ENCODE measurements at places on chromosomes 2 and 18.

DNA sequence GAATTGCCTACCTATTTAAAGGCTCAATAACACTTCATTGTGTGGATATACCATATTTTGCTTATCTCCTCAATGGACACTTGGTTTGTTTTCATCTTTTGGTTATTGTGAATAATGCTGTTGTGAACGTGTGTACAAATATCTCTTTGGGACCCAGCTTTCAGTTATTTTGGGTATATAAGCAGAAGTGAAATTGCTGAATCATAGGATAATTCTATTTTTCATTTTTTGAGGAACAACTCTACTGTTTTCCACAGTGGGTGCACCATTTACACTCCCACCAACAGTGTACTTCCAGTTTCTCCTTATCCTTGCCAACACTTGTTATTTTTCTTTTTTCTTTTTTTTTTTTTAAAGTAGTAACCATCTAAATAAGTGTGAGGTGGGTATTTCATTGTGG lies 29.0 kb downstream of the PTPN4 start:
- no peak for DNase-seq

GRCh38 chr2:183186296-183186695 lies 62.1 kb downstream of the NUP35 start:
- no peak for DNase-seq

GRCh38 chr2:18792226-18792629 lies 202.9 kb upstream of the NT5C1B start:
- no peak for DNase-seq

- DNase-seq: no peak
Observed at GRCh38 chr18:80012714-80013113, 21.5 kb upstream of the RBFA start.

- no peak for DNase-seq
Observed at GRCh38 chr2:114006460-114006859, 116.6 kb downstream of the ACTR3 start.

GRCh38 chr2:119481501-119482455 lies 42.5 kb downstream of the SCTR start:
- no peak for DNase-seq

- no peak for DNase-seq
Observed at GRCh38 chr2:160891353-160891740, 268.9 kb upstream of the TANK start.

GRCh38 chr18:36099311-36099710 lies 29.8 kb downstream of the SLC39A6 start:
- DNase-seq: no peak

GRCh38 chr2:43104106-43104505 lies 122.3 kb downstream of the ZFP36L2 start:
- no peak for DNase-seq

DNA sequence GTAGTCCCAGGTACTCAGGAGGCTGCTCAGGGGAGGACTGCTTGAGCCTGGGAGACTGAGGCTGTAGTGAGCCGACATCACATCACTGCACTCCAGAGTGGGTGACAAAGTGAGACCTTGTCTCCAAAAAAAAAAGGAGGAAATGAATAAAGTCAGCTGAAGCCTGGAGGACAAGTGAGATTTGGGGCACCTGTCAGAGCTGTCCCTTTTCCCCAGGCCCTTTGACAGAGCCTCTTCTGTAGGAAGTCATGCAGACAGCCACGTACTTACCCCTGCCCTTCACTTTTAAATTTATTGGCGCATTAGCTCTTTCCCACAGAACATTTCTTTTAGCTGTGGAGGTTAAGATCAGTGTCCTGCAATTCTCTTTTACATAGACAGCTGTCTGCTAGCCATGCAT lies 151.0 kb upstream of the DNMT3A start:
- no peak for DNase-seq

DNA sequence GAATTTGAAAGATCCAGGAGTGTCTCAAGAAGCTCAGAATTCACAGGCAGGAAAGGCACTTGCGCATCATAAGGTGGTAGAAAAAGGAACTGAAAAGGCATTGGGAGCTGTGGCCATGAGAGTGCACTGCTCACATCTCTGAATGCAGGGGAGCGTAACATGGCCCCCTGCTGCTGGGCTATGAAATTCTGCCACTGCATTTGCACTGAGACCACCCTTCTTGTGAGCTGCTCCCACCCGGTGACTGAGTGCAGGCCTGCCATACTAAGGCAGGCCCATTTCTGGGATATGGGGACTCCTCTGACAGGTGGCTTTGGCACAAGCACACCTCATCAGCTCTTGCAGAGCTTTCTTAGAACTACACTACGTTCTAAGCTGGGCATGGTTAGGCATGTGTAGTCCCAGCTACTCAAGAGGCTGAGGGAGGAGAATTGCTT lies 25.3 kb upstream of the STARD7 start:
- DNase-seq: no peak

GRCh38 chr2:74439803-74440377 lies 1.8 kb downstream of the RTKN start:
- DNase-seq: no peak

GRCh38 chr2:209685963-209686362 lies 85.7 kb upstream of the UNC80 start:
- no peak for DNase-seq

DNA sequence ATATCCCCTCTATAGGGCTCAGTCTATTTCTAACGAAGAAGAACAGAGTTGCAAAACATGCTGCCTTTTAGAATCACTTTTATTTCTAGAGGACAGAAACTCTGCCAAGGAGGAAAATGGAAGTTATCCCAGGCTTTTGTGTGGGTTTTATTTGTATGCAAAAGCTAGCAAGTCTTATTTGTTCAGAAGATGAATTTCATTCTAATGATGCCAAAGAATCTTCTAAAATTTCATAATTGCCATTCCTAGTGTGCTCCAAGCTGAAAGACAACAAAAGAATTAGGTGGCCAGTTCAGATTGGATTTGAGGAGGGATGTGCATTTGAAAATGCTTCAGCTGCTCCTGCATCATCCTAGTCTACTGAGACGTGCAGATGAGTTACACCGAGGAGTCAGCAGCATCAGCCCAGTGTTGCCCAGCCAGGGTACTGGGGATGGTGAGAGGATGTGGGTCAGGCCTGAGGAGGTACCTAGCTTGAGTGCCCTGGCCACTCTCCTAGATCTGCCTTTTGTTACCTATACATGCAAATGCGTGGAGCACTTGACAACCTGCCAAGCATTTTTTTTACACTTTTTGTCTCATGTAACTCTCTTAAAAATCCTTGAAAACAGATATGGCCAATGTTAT lies 80.1 kb downstream of the KCNS3 start:
- DNase-seq: no peak

GRCh38 chr2:119431976-119432850 lies 559 bp downstream of the TMEM37 start:
- DNase-seq: no peak

DNA sequence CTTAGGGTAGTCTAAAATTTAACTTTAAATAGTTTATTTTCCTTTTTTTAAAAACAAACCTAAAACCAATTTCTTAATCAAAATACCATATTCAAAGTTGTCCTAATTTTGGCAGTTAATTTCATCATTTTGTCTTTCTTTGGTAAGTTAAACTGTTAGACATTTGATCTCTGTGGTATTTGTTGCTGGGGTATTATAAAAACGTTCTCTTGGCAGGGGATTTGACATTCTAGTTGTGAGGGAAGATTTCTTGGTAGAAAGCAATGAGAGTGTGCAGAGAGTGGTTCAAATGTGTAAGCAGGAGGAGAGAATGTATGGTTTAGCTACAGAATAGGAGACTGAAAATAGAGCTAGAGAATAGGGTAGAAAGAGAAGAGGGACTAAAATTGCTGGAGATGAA lies 14.6 kb downstream of the GULP1 start:
- no peak for DNase-seq

- no peak for DNase-seq
Observed at GRCh38 chr18:51137026-51137729, 60.3 kb downstream of the MEX3C start.

DNA sequence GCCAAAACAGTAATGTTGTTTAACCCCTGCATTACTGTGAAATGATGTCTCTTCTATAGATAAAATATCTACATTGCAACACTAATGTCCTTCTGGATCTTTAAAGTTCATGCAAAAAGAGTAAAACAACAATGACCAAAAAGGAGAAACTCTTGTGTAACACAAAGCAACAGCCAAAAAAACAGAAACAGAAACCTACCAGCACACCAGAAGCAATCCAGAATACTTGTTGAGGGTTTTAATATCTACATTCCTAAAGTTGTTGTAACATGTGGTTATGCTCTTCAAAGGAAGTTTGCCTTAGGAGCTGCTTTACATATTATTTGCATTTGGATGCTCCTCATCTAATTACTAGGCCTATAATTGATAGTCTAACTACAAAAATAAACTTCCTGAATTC lies 157.2 kb downstream of the BABAM2 start:
- no peak for DNase-seq

GRCh38 chr18:67813380-67814028 lies 297.0 kb upstream of the DSEL start:
- DNase-seq: no peak

DNA sequence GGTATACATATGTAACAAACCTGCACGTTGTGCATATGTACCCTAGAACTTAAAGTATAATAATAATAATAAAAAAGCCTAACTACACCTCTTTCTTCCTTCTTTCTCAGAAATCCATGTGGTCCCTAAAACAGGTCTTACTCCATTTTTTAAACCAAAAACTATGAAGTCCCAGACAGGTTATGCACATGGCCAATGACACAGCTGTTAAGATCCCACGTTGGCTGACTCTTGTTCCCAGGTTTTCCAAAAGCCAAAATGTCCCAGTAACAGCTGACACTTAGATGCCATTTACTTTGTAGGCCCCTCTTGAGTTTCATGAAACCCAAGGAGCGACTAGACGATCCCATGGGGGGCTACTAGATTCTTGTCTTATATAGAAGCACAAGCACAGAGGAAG lies 97.0 kb downstream of the KCNF1 start:
- DNase-seq: no peak

DNA sequence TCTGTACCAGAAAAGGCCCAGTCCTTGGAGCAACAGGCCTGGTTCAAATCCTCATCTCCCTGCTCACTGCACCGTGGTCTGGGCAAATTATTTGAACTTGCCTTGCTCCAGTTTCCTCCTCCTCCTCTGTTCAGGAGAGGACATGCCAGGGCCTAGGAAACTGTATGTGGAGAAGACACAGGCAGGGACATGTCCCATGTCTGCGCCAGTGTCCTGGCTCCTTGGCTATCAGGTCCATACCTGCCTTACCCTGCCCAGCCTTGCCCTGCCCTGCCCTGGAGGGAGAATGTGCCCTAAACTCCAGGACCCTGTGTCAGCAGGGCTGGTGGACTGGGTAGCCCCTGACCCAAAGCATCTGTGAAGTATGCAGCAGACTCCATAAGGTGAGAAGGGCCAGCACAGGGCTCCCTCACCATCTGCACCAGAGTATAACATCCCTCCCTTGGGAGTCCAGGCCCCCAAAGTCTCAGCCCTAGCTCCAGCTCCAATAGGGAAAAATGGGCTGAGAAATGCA lies 165.3 kb downstream of the GALNT1 start:
- no peak for DNase-seq

DNA sequence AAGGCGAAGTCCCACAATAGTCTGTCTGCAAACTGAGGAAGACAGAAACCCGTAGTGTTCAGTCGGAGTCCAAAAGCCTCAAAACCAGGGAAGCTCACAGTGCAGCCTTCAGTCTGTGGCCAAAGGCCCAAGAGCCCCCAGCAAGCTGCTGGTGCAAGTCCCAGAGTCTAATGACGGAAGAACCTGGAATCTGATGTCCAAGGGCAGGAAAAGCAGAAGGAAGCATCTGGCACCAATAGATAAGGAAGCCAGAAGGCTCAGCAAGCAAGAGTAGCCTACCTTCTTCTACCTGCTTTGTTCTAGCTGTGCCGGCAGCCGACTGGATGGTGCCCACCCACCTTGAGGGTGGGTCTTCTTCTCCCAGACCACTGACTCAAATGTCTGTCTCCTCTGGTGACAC lies 21.8 kb downstream of the CFAP210 start:
- no peak for DNase-seq

DNA sequence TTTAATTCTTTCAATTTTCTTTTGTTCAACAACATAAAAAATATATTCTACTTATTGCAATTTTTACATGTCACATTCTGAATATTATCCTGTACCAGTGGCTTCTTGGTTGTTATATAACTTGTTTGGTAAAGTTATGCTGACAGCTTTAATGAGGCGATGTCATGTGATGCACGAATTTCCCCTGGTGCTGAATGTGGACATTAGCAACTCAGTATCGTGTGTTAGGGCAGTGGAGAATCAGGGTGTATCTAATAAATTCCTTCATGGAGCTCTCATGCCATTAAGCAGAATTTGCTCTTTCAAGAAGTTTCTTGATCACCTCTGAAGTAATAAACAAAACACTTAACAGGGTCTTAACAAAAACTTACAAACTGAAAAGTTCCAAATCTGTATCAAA lies 99.6 kb upstream of the DNMT3A start:
- no peak for DNase-seq

- DNase-seq: no peak
Observed at GRCh38 chr2:1708476-1709334, 35.6 kb downstream of the PXDN start.

DNA sequence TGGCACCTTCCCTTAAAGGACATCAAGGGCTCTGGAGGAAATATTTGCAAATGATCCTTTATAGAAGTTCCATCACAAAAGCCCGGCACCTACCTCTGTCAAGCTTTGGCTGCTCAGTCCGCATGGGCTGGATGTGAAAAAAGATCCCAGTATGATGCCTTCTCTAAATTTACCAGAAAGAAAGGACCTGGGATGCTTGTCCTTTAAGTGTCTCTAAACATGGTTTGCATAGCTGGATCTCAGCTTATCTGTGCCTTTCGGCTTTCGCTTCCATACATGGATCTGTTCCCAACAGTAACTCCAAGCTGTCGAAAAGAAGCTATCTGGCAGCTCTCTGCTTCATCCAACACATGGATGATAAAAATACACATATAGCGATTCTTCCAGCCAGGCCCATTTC lies 60.4 kb upstream of the SLC8A1 start:
- DNase-seq: no peak

GRCh38 chr18:24910221-24910620 lies 441.7 kb downstream of the ZNF521 start:
- no peak for DNase-seq

DNA sequence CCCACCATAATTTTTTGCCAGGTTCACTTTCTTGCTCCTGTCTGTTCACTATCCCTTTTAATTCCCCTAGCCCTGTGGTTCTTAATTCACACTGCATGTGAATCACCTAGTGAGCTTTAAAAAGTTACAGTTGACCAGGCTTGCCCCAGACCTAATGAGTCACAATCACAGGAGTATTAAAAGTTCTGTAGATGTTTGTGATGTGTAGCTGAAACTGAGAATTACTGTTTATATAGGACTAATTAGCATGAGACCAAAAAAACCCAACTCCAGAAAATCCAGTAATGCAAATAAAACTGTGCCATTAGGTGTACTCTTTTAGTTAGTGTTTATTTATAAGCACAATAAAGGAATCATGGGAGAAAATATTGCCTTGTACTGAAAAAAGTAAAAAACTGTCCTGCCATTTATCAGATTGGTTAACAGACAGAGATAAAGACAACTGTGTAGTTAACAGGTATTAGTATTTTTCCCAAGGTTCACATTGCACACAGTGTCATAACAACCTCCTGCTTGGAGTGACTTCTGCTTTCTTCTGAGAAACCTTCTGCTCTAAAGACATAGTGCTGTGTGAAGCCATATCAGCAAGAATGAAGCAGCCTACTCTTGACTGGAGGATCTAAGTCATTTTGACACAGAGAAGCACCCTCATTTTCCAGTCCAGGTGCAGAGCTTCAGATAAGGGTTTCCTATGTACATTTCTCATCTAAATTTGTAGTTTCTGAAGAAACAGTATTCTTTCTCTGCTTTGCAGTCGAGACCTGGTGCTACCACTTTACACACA lies 39.0 kb downstream of the VAPA start:
- no peak for DNase-seq

GRCh38 chr2:134181219-134181618 lies 72.7 kb upstream of the MGAT5 start:
- peak; percentile 7 for DNase-seq
